Mammary microvascular endothelial cell (primary cell): ENCODE measurements at places on chromosomes 2 and 18. TPM values are rescaled to one million over a fixed set of nuclear protein-coding genes. Genes with fewer than 3 reads are reported as not detected.

KCNE4 gene
- total RNA-seq = 0.07 and 0.25 TPM in 2 replicates

C2orf81 gene
- total RNA-seq = 0.59 and 0.67 TPM in 2 replicates

AQP4 gene
- total RNA-seq = not detected in 2 replicates

SERPINB10 gene
- 3.4 TPM in 1 of 2 replicates, not detected in the other for total RNA-seq

DSC2 gene
- 0.07 and 0.20 TPM in 2 replicates for total RNA-seq

RTP5 gene
- total RNA-seq = not detected in 2 replicates

ACMSD gene
- total RNA-seq = not detected in 2 replicates

BUB1 gene
- total RNA-seq = 45.8 and 49.7 TPM in 2 replicates

EIF4E2 gene
- total RNA-seq = 78.0 and 88.3 TPM in 2 replicates

SEMA4C gene
- total RNA-seq = 2.4 and 6.0 TPM in 2 replicates

CCDC74B gene
- total RNA-seq = 0.93 and 1.8 TPM in 2 replicates

C1QL2 gene
- not detected in 2 replicates for total RNA-seq

MOGAT1 gene
- not detected in 2 replicates for total RNA-seq

PTPN4 gene
- total RNA-seq = 11.9 and 14.5 TPM in 2 replicates

SOWAHC gene
- total RNA-seq = 3.6 and 5.3 TPM in 2 replicates

PLCL1 gene
- 2.0 and 3.2 TPM in 2 replicates for total RNA-seq

COL4A3 gene
- not detected in 2 replicates for total RNA-seq

RAB6C gene
- not detected in 2 replicates for total RNA-seq

ERICH2 gene
- total RNA-seq = not detected in 2 replicates

CREG2 gene
- 0.27 TPM in 1 of 2 replicates, not detected in the other for total RNA-seq

GALNT14 gene
- 2.1 and 5.9 TPM in 2 replicates for total RNA-seq

DUSP19 gene
- 3.1 and 4.5 TPM in 2 replicates for total RNA-seq

PASK gene
- 4.3 and 5.0 TPM in 2 replicates for total RNA-seq

HRH4 gene
- not detected in 2 replicates for total RNA-seq

NEU2 gene
- not detected in 2 replicates for total RNA-seq

CPO gene
- total RNA-seq = not detected in 2 replicates

C2orf78 gene
- total RNA-seq = not detected in 2 replicates

AGXT gene
- total RNA-seq = not detected in 2 replicates

SIX3 gene
- total RNA-seq = not detected in 2 replicates

SLC25A12 gene
- total RNA-seq = 16.3 and 17.1 TPM in 2 replicates

PTH2R gene
- total RNA-seq = not detected in 2 replicates

CNGA3 gene
- total RNA-seq = 0.05 TPM in 1 of 2 replicates, not detected in the other

ANO7 gene
- 1.1 and 1.8 TPM in 2 replicates for total RNA-seq

IL36G gene
- total RNA-seq = not detected in 2 replicates

FMNL2 gene
- 28.1 and 31.1 TPM in 2 replicates for total RNA-seq

UPP2 gene
- not detected in 2 replicates for total RNA-seq

ERBB4 gene
- under 0.01 and 0.07 TPM in 2 replicates for total RNA-seq

ARHGAP28 gene
- 0.30 and 2.1 TPM in 2 replicates for total RNA-seq

FTCDNL1 gene
- total RNA-seq = 0.93 and 1.9 TPM in 2 replicates

PDE6D gene
- total RNA-seq = 44.2 and 49.1 TPM in 2 replicates

LRRC30 gene
- total RNA-seq = not detected in 2 replicates

NPPC gene
- total RNA-seq = not detected in 2 replicates

RPRM gene
- total RNA-seq = not detected in 2 replicates

SPATA3 gene
- not detected in 2 replicates for total RNA-seq

FEV gene
- total RNA-seq = not detected in 2 replicates
